ENCODE measurements at places on chromosomes 6 and 20.

GRCh38 chr6:7819431-7820015 lies 91.1 kb downstream of the TXNDC5 start:
- DNase-seq = no peak

- DNase-seq = no peak
These were observed 157.8 kb downstream of the CLIC5 start for GRCh38 chr6:45857827-45858226.

GRCh38 chr6:166541366-166541765 lies 45.1 kb downstream of the RAMACL start:
- DNase-seq = no peak

GRCh38 chr6:35292494-35292893 lies 5.1 kb upstream of the DEF6 start:
- no peak for DNase-seq

GRCh38 chr20:25045343-25045712 lies 12.6 kb downstream of the ACSS1 start:
- peak; percentile 11 for DNase-seq

DNA sequence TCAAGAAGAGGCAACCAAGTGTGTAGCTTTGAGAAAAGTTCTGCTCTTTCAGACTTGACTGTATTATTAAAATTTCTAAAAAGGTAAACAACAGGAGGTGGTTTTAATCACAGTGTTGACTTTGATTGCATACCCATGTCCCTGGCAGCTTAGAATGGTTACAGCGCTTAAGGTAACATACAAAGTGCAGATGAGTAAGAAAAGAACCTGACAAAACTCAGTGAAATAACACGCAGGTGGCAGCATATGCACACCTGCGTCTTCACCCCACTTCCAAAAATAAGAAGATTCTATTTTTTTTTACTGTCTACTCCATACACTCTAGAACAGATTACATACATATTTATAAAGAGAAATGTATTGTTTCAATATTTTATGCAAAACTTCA lies 233.5 kb downstream of the GMPR start:
- DNase-seq = no peak

Data from right hindlimb (tissue), 1 donor.